ENCODE measurements at places on chromosomes 4 and X.

DNA sequence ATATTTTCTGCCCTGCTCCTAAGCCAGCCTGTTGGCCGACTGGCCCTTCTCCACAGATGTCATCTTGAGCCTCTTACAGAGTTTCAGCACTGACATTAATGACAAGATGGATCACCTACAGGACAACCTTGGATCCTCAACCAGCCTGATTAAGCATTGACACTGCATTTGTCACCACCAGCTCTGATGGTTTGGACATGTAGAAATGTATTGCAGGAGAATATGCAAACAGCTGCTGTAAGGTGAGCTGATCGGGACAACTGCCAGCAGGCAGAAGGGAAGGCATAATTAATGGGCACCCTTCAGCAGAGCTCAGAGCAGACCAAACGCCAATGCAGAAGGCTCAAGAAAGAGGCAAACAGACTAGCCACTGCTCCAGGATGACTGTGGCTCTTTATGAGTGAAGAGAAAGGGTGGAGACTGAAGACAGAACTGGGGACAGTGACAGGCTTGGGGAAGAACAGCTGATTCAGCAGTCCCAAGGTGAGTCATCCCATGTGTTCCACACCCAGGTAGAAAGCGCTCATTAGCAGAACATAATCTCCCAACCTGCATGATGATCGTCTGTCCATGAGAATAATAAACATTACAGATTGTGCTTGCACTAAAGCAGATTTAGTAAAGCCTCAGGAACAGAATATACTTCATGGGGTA is 6.7 kb downstream of the CORIN start:
- no peak for DNase-seq

DNA sequence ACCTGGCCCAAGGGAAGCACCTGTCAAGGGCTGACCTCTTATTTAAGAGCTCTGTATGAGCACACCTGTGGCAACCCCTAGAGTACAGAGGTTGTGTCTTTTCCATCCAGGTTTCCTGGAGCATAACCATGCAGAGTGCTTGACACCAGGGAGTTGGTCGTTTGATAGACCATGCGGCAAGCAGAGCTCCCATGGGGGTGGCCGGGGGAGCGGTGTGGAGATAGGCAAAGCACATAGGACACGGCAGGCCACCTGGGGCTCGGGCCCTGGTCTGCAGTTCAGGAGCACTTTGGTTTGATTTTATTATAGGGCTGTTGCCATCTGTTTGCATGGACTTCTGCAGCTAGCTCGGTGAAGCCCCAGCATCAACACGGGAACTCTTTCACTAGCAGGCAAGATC is 95.0 kb upstream of the MTM1 start:
- no peak for DNase-seq

- DNase-seq = no peak
These were observed 505.7 kb downstream of the PACRGL start for GRCh38 chr4:21205821-21206531.

- no peak for DNase-seq
These were observed 78.1 kb downstream of the EVC start for GRCh38 chr4:5789141-5789540.

GRCh38 chr4:53656421-53656981 is 65.2 kb upstream of the LNX1 start:
- no peak for DNase-seq

GRCh38 chr4:38715050-38715449 is 51.1 kb downstream of the KLF3 start:
- DNase-seq = no peak

DNA sequence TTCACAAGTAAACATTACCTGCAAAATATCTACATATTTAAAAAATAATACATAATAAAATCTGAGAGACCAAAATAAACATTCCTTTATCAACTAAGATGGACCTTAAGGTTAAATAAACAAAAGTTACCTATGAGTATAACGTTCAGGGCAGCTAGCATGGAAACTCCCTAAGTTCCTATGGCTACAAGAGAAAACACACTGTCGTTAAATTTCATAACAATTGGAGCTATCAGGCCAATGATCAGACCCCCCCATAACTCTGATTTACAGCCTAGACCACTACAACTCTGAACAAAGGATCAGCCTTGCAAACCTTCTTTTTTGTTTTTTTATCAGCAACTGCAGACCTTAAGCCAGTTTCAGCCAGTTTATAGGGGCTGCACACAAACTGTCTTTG is 1418.4 kb downstream of the PCDH18 start:
- no peak for DNase-seq

DNA sequence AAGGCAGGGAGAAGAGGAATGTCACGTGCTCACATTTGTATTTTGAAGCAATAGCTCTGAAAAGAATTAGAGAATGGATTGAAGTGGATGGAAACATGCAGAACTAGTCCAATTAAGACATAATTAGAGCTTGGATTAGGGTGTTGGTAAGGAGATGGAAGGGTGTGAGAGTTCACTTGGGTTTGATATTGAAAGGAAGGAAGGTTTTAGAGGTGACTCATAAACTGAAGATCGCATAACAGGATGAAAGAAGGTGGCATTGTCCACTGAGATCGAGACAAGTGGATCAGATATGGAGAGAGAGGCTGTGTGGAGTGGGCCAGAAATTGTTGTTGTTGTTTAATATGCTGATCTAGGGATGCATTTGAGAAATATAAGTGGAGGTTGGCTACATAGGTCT is 244.0 kb upstream of the SMIM31 start:
- no peak for DNase-seq

DNA sequence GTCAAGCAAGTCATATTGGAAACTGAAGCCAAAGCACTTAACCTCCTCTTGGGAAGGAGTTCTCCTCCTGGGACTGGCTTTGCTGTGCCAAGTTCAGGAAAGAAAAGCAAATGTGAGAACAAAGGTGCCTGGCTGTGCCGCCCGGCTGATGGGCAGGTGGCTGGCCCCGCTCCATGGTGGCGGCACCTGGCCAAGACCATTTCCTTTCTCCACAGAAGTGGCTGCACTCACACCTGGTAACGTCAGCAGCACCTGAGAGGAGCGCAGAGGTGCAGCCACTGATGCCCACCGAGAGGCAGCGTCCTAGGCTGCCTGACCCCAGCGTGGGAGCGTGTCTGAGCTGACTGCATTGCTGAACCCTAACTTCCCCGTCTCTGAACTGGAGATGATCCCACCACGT is 54.3 kb downstream of the DCTD start:
- DNase-seq = no peak

DNA sequence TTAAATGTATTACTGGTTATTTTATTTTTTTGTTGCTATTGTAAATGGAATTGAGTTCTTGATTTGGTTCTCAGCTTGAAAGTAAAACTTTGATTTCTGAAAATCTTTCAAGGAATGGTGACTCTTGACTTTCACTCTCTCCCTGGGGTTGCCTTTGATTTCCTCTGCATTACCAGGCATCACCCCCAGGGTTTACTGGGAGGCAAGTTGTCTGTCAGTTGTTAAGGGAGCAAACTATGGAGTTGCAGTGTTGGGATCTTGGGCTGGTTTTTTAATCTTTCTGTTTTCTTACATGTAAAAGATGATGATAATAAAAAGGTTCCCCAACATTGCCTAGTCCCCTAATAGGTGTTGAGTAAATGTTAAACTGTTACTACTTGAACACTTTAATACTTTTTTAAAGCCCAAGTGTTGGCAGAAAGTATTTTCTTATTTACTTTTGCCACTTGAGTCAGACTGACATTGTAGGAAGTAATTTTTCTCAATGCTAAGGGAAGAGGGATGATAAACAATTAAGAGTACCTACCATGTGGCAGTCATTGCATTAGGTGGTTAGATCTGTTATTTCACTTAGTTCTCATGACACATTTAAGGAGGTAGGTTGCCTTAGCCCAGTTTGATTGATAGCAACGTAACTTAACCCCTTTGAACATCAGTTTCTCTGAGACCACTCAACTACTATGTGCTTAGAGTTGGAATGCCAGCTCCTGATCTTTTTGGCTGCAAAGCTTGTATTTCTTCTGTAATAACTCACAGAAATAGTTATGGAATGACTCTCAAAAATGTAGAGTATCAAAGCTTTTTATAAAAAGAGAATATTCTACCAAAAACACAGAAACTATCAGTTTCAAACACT is 67.1 kb downstream of the DCLK2 start:
- DNase-seq = no peak

All from GM12891 (cell line).